ENCODE measurements at places on chromosomes 5 and 9.

- DNase-seq, result no peak
Measured at GRCh38 chr9:127841087-127841835, 13.2 kb downstream of the ENG start.

DNA sequence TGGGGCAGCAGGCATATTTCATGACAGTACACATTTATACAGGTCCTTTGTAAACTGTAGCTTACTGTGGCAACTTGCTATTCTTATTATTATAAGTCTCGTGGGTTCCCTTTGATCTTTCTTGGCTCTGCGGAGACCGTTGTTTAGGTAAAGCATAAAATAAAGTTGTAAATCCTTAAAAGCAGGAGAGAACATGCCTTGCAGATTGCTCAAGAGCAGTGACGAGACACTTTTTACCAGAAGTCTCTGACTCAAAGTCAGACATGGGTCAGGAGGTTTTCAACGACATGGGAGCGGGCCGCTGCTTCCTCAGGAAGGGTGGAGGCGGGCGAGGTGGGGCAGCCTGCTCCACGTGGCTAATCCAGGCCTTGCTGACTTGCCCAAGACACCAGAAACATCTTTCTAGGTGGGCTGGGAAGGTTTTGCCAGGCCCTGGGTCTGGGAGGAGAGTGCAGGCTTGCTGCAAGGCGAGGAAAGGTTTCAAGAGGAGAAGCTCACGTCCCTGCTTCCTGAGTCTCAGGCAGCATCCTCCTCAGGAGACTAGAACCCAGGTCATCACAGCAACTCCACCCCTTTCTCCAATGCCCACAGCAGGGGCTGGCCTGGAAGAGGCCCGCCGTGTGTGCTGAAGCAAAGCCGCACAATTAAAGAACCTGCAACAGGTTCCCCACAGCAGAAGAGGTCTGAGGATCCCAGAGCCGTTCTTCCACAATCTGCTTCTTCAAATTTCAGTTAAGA is 6.5 kb downstream of the TBC1D2 start:
- DNase-seq, result no peak

DNA sequence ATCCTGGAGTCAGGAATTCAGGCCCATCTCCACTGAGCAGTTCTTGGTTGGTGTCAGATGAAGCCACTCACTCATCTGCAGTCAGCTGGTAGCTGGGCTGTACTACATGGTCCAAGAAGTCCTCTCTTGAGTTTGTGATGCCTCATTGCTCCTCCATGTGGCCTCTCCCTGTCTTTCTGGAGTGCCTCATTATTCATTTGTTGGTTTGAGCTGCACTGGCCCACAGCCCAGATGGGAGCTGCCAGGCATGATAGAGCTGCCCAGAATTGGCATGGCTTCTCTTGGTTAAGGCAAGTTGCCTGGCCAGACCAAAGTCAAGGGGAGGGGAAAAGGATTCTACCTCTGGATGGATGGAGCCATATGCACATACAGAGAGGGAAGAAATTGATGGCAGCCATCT is 8.0 kb downstream of the PTCD2 start:
- DNase-seq, result no peak

DNA sequence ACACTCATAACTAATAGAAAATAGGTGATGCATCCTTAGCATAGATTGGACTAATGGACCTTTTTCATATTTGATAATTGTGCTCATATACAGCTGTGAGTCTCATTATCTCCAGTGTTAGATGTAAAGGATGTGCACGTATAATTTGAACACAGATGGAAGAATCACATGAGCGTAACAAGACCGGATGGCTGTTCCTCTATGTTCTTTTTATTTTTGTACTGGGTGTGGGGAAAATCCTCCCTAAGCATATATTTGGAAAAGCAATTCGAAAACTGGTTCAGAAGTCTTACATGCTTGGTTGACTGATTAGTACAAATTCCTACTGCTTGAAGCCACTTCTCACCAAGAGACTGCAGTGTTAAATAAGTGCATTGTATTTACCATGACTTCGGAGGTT is 230.2 kb downstream of the AOPEP start:
- DNase-seq, result no peak

- no peak for DNase-seq
Measured at GRCh38 chr5:136022965-136023364, 5.8 kb upstream of the TGFBI start.

GRCh38 chr9:5879419-5880181 is 11.1 kb upstream of the MLANA start:
- DNase-seq, result no peak

GRCh38 chr5:87282269-87282668 is 14.6 kb downstream of the RASA1 start:
- DNase-seq, result no peak

DNA sequence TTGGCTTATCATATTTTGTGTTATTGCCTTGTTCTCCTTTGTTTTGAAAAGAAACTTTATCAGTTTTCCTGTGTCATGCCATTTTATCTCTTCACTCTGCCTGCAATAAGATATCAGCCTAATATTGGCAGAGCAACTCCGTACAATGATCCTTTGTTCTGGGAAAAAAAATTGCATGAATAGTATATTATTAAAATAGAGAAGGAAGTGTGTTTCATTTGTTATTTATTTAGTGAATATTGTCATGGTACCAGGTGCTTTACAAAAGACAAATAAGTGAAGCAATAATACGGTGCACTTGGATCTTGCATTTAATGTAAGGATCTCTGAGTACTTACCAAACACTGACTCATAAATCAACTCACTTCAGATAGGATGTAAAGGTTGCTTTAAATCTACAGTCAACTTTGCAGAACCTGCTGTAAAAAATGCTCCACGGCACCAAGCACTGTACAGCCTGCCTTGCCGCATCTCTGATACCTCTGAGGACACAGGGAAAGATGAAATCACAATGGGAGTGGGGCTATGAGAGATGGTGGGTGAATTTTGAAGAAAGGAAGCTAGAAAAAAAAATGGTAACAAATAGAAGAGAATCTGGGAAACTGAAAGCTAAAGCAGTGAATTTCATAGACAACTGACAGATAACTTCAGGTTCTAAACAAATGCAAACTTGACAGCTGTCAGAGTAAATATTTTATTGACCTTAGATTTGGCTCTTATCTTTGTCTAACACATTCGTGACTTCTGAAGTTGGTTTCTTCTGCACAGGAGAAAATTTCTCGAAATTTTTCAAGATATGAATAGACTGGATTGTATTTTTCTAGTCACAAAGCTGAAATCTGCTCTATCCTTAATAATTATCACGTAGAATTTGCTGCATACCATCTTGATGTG is 232.1 kb downstream of the ENC1 start:
- peak; percentile 13 for DNase-seq

DNA sequence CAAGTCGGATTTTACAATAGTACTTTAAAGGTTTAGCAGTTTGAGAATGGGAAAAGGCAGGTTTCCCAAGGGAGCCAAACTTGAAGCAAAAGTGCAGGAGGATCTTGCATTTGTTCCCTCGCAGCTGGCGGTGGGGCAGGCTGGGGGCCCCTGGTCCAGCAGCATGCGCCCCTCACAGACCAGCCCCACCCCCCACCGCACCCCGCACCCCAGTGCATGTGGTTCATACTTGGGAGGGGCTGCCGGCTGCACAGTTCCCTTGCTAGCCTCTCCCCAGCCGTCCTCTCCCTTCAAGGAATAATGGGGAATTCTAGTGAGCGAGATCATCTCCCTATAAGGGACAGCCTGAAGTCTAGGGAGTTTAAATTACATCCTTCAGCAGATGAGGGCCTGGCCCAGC is 273.1 kb upstream of the IRX2 start:
- no peak for DNase-seq

DNA sequence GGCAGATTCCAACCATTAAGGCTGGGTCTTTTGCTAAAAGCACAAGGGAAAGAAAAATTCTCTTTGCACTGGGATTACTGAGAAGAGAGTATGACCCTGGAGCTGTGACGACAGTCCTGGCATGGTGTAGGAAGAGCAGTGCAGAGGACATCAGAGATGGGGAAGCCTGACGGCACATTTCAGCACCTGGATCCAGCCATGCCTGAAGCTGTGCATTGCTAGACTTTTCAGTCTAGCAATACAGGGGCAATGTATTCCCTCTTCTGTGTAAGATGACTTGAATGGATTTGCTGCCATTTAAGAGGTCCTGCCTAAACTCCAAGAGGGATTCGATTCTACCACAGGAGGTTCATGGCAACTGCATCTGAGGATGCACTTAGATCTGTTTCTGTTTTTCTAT is 12.3 kb upstream of the MRNIP start:
- no peak for DNase-seq
